Activated CD8-positive, alpha-beta T cell treated with anti-CD3 and anti-CD28 coated beads for 36 hours (primary cell): ENCODE measurements at places on chromosomes 5 and 9. TPM values are rescaled to one million over a fixed set of nuclear protein-coding genes. Genes with fewer than 3 reads are reported as not detected.

DNA sequence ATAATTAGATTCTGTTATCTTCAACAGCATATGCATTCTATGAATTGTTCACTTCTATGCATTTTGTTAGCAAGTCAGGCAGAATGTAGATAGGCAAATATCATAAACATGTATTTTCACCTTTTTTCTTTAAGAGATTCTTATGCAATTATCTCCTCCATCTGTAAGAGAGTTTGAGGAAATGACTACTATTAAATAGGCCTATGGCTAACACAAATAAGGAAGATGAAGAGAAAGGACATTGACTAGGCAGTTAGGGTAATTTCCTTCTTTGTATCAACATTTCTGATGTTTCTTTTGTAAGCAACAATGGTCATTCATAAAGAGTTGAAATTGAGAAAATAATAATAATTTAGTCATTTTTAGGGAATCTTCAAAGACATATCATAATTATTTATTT lies 145.2 kb upstream of the CDH12 start:
- no peak for DNase-seq
- no peaks in the 10 kb centered on the region for H3K36me3 ChIP-seq
- no peaks in the 10 kb centered on the region for H3K27me3 ChIP-seq
- no peak overlapping the region for H3K4me3 ChIP-seq
- H3K27ac ChIP-seq = no peak overlapping the region
- no peaks in the 10 kb centered on the region for H3K4me1 ChIP-seq

GRCh38 chr5:157874861-157875260 lies 15.9 kb upstream of the CLINT1 start:
- H3K36me3 ChIP-seq = no peaks in the 10 kb centered on the region
- H3K27ac ChIP-seq = no peak overlapping the region
- peaks cover 15% of the 10 kb centered on the region for H3K4me1 ChIP-seq
- H3K27me3 ChIP-seq = no peaks in the 10 kb centered on the region

DNA sequence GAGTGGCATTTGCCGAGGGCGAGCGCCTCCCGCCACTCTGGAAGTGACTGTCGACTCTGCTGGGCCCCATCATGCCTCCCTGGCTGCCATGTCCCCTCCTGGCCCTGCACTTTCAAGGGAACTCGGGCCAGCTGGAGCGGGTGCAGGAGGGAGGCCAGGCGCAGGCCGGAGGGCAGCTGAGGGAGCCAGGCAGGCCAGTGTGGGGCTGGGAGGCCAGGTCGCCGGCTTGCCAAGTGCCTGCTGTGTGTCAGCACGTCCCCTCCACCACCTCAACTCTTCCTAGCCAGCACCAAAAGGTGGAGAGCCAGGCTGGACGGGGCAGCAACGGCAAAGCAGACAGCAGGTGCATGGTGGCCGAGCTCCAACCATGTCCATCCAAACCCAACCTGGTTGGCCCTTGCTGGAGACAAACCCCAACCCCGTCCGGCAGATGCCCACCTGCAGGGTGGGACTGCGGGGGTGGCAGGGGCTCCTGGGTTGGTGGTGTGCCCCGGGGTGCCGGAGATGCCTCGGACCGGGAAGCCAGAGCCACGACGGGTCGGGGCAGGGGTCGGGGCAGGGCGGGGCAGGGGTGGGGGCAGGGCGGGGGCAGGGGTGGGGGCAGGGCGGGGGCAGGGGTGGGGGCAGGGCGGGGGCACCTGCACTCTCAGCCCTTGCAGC lies 36.5 kb upstream of the EGFL7 start:
- DNase-seq = no peak
- H3K27me3 ChIP-seq = peaks cover 6% of the 10 kb centered on the region
- H3K4me1 ChIP-seq = peaks cover 1% of the 10 kb centered on the region
- no peaks in the 10 kb centered on the region for H3K36me3 ChIP-seq

The PCDHA13 gene
- total RNA-seq = not detected

DNA sequence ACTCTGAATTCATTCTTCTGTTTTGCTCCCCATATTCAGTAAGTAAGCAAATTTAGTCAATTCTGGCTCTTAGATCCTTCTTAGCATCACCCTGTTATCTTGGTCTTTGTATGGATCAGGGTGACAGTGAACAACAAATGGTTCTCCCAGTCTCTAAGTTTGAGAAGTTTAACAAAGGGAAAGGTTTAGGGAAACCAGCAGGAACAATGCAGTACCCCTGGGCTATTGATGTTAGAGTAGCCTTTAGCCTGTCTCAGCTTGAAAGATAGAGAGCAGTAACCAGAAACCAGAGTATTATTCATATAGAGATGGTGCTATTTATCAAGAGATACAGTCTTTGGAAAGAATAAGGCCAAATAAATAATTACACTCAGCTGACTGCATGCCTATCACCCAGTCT lies 241.8 kb downstream of the CDH12 start:
- H3K4me3 ChIP-seq = no peak overlapping the region
- no peak overlapping the region for H3K27ac ChIP-seq
- no peaks in the 10 kb centered on the region for H3K4me1 ChIP-seq
- DNase-seq = no peak
- H3K36me3 ChIP-seq = no peaks in the 10 kb centered on the region
- no peaks in the 10 kb centered on the region for H3K27me3 ChIP-seq
